ENCODE measurements at places on chromosomes 16 and 17.

DNA sequence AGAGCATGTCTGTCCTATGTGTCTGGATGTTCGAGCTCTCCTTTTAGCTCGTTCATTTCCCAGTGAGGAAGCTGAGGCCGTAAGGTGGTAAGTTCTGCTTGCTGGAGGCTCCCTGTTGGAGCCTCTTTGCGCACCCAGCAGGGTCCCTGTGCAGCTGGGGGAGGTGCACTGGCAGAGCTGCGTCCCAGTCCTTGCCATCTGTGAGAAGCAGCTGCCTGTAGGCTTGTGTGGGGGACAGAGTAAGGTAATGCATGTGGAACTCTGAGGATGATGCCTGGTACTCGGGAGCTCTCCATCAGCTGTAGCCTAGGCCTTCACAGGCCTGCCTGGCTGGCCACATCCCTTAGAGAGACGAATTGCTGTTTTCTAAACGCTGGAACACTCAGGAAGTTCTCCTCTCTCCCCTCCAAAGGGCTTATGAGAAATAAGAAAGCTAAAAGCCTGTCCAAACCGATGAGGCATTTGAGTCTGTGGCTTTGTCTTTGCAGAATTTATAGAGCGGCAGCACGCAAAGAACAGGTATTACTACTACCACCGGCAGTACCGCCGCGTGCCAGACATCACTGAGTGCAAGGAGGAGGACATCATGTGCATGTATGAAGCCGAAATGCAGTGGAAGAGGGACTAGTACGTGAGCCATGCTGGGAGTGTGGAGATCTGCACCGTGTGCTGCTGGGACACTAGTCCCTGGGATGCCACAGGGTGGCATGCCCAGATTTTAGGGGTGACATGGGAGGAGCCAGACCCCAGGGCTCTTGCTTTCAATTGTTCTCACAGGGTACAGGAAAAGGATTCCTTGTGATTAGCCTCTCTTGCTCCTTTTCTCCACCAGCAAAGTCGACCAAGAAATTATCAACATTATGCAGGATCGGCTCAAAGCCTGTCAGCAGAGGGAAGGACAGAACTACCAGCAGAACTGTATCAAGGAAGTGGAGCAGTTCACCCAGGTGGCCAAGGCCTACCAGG is 1.6 kb downstream of the NDUFB10 start:
- no peak for DNase-seq

DNA sequence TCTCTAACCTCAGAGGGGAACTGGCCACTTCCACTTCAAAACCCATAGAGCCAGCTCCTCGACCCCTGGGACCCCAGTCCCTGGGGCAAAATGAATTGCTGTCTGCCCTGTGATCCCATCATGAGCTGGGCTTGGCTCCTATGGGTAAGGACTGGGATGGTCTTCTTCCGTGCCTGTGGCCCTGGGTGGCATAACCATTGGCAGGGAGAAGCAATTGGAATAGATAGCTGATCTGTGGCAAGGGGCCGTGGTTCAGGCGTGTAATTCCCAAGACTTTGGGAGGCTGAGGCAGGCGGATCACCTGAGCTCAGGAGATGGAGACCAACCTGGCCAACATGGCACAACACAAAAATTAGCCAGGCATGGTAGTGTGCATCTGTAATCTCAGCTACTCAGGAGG is 4.3 kb downstream of the SULT1A2 start:
- DNase-seq: no peak

- no peak for DNase-seq
Measured at GRCh38 chr16:4790871-4791270, 2.7 kb upstream of the SEPTIN12 start.

DNA sequence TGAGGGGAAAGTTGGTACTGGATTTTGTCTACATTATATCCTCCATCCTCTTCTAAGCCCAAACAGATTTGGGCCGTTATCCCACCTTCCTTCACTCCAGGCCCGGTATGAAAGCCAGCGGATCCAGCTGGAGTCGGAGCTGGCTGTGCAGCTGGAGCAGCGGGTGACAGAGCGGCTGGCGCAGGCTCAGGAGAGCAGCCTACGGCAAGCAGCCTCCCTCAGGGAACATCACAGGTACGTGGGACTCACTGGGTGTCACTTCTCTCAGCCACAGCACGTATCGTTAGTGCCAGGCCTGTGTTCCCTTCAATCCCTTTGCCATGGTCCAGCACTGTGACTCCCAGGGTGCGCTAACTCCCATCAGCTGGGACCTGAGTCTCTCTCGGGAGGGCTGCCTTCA is 11.3 kb downstream of the CNTROB start:
- no peak for DNase-seq
